ENCODE measurements at places on chromosomes 6 and 20.

GRCh38 chr6:30641048-30641447, 5.9 kb upstream of the C6orf136 start:
- DNase-seq: no peak

- no peak for DNase-seq
Measured at GRCh38 chr6:117215353-117216090, 49.8 kb upstream of the VGLL2 start.

GRCh38 chr6:27847706-27848105, 64.5 kb downstream of the OR2B2 start:
- no peak for DNase-seq

DNA sequence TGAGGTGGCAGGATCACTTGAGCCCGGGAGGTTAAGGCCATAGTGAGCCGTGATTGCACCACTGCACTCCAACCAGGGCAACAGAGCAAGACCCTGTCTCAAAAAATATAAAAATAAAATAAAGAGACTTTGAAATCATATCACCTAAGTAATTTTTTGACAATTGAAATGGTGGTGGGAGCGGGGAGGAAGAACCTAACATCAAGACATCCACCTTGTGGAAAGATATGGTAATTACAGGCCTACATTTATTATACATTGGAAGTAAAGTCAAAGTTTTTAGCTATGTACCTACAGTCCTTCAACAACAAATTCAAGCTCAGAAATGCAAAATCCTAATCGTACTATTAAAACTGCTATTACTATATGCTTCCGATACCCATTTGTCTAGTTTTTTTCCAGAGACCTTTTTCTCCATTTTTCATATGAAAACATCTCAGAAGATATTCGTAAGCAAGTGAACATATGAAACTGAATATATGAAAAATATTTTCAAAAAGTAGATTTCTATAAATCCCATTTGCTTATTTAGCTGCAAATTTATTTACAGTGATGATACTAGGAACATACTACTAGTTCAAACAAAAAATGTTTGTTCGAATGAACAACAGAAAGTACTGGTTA, 83.3 kb downstream of the SYCP2 start:
- DNase-seq: peak; percentile 39

DNA sequence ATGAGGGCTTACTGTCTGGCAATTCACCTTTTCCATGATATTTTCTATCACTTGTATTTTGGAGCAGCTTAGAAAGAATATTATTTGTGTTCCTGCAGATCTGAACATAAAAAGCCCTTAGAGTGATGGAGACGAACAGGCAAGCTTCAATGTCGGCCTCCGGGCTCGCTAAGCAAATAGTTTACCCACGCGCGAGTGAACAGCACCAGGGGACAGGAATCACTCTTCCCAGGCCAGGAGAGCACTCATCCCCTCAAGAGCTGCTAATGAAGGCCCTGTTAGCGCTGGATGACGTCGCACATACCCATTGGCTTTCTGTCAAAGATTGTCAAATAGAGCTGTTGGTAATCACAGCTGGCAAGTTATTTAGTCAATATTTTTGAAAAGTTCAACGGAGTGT, 395.7 kb downstream of the ZFAND3 start:
- DNase-seq: peak; percentile 61

Measured in NCI-H1092 treated with DMSO at 0.1 percent for 48 hours (cell line).